ENCODE measurements at places on chromosomes 11 and 22. TPM values are rescaled to one million over a fixed set of nuclear protein-coding genes. Genes with fewer than 3 reads are reported as not detected.

The BATF2 gene
- polyA plus RNA-seq, result 1.7 TPM

DNA sequence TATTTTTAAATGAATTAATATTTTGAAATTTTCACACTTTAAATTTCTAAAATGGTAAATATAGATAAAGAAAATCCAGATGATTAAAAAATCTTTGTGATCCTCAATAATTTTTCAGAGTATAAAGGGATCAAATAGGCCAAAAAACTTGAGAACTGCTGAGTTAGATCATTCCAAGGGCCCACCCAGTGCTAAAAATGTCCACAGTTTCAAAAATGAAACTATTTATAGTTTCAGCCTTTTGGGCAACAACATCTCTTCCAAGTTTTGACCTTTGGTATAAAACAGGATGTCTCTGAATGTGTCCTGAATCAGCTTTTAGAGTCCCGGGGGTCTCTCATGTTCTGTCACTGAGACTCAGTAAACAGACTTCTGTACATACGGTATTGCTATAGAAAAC, 20.9 kb upstream of the BAIAP2L2 start:
- no peak for DNase-seq

The ACO2 gene
- polyA plus RNA-seq, result 81.8 TPM

- no peak for DNase-seq
Measured at GRCh38 chr11:59754494-59754858, 700 bp upstream of the STX3 start.

DNA sequence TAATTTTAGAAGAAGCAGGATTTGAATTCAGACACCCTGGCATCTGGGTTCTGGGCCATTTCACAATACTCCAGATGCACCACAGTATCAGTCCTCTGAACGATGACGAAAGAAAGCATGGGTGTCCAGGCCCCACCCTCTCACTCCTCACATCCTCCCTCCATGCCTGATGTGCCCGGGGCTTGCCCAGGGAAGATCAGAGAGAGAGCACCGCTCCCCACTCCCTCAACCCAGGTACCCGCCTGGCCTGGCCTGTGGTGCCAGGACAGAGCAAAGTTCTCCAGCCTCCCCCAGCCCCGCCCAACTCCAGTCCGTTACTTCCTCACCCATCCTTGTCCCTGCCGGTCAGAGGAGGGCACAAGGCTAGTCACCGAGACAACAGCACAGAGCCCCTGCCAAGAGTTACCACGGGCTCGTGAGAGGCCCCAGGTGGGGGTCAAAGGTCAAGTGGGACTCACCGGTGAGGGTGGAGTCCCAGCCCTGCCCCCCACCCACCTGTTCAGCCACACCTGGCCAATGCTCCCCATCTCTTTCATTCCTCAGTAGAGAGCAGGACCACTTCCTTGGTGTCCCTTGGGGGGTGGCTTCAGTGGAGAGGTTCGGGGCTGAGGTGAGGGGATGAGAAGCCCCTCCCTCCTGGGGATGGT, 8.1 kb downstream of the BCL9L start:
- DNase-seq, result peak; percentile 50

DNA sequence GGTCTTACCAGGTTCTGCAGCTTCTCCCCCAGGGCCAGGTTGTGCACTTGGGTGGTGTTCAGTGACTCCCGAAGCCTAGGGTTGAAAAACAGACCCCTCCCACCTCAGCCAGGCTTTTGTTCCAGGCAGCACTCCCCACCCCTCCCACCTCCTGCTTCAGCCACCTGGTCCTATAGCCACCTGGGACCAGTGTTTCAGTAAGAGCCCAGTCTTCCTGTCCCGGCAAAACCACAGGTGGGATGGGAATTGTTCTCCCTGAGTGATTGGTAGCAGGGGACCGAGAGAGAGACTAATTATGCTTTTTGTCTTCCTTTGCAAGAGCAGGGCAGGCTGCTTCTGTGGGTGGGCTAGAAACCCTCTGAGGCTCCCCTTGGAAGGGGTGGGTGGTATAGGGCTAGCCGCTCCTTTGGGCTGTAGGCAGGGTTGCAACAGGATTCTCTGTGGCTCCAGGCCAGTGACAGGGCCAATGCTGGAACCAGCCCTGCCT, 8.5 kb upstream of the NAALADL1 start:
- no peak for DNase-seq

- DNase-seq, result no peak
Measured at GRCh38 chr11:128503245-128503991, 83.9 kb downstream of the ETS1 start.

DNA sequence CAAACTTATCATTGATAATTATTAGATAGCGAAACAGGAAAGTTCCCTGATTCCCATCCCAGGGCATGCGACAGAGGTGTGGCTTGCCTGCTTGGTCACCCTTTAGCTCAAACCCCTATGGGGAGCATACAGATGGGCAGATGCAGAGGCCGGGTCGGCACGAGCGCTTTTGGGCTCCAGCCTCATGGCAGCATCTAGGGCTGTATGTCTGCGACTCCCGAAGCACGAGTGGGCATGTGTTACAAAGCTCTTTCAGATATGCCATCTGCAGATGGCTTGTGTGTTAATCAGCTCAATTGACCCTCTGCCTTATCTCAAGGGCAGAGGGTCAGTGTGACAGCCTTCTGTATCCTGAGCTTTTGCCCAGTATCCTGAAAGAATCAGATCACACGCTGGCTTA, 2069.3 kb upstream of the RAG2 start:
- no peak for DNase-seq
